ENCODE measurements at places on chromosomes 1 and 21.

DNA sequence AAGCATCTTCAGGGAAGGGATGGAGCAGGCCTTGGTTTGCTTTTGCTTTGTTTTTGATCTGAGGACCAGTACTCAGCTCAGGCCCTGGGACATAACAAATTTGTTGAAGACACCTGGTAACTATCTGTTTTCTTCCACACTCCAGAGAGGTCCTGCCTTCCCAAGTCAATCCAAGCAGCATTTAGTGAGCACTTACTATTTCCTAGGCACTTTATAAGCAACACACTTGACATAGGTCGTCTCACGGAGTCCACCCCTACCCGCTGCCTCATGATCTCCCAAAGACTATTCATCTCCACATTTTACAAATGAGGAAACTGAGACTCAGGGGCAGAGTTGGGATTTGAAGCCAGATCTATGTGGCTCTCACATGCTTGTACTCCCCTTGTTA lies 14.4 kb upstream of the EPHA2 start:
- DNase-seq, result no peak

GRCh38 chr1:221694109-221694508 lies 47.8 kb downstream of the DUSP10 start:
- DNase-seq, result no peak

GRCh38 chr1:226611301-226611700 lies 62.7 kb downstream of the STUM start:
- no peak for DNase-seq

GRCh38 chr1:204652497-204652896 lies 33.0 kb downstream of the LRRN2 start:
- no peak for DNase-seq

DNA sequence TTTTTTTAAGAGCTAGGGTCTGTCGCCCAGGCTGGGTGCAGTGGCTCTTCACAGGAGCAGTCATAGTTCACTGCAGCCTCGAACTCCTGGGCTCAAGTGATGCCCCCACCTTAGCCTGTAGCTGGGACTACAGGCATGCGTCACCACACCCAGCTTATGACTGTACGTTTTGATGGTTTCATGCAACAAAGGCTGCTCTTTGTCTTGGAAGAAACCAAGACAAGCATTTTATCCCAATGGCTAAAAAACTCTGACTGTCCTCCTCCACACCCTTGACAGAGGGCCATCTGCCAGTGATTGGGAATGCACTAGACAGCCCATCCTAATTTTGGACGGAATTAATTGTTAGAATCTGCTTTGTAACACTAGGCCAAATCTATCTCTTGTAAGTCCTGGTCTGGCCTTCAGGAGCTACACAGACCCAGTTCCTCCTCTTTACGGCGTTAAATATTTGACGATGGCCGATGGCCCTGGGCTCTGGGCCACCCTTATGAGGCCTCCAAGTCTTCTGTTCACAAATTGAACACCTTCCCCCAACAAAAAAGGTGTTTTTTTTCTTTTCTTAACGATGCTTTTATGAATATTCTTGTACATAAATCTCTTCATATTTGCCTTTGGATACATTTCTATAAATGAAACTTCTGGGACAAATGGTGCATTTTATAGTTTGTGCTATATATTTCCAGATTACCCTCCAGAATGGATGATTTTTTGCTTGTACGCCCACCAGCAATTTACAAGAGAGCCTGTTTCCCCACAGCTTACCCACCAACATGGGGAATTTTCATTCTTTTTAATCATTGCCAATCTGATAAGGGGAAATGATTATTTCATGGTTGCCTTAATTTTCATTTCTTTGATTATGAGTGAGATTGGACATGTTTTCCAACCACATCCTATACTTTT lies 104.8 kb upstream of the SLC25A33 start:
- no peak for DNase-seq

- DNase-seq, result no peak
Observed at GRCh38 chr1:73755649-73756048, 442.3 kb downstream of the LRRIQ3 start.

- no peak for DNase-seq
Observed at GRCh38 chr1:113166473-113166872, 93.5 kb downstream of the LRIG2 start.

GRCh38 chr1:67134695-67135094 lies at the start of gene C1orf141:
Gene C1orf141 (minus strand): TSS chr1:67134970. CDS start chr1:67127240, 7,730 bp downstream.
- no peak for DNase-seq

DNA sequence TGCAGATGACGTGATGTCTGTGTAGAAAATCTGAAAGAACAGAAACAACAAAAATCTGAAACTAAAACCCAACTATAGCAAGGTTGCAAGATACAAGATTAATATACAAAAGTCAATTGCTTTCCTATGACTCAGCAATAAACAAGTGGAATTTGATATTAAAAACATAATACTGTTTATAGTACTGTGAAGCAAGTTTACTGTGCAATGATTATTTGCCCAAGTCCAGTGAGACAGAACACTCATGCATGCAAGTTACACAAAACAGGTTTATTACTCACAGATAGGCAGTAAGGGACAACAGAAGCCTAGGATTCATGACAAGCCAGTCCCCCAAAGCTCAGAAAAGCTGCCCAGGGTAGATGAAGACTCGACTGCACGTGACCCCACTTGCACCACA lies 62.4 kb upstream of the RAB4A start:
- no peak for DNase-seq

- DNase-seq, result no peak
Observed at GRCh38 chr1:212412374-212412773, 2.3 kb downstream of the PACC1 start.

GRCh38 chr1:243364866-243365265 lies 109.0 kb downstream of the SDCCAG8 start:
- DNase-seq, result no peak

GRCh38 chr1:193658081-193658480 lies 471.7 kb upstream of the B3GALT2 start:
- DNase-seq, result no peak

- no peak for DNase-seq
Observed at GRCh38 chr1:94590203-94591137, 48.9 kb upstream of the F3 start.

GRCh38 chr1:17569200-17570139 lies 30.0 kb downstream of the ARHGEF10L start:
- no peak for DNase-seq

- no peak for DNase-seq
Observed at GRCh38 chr1:24425441-24425840, 9.8 kb downstream of the NIPAL3 start.

DNA sequence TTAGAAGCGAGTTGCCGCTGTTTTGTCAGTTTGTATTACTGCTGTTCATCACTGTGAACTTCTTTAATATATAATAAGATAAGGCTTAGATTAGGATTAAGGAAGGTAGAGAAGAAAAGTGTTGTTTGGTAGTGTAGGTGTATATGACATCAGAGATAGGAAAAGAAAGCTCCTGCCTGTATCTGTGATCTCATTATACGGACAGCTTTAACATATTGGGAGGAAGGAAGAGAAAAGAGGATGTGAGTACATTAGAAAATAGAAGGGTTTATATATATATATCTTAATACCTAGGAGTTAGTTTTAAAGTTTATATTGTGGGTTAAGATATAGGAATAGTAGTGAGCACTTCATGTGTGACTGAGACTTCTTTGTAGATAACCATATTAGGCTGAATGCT lies 71.0 kb downstream of the RALGPS2 start:
- no peak for DNase-seq

GRCh38 chr1:15332525-15332924 lies 77.2 kb upstream of the EFHD2 start:
- DNase-seq, result no peak

All from effector CD4-positive, alpha-beta T cell (primary cell).